Uterus (tissue), 4 donors: ENCODE measurements at places on chromosomes 4 and X.

- no peak for DNase-seq
Observed at GRCh38 chr4:86380181-86380724, 20.4 kb upstream of the MAPK10 start.

- no peak for DNase-seq
Observed at GRCh38 chr4:1705732-1706131, 6.4 kb downstream of the SLBP start.

- no peak for DNase-seq
Observed at GRCh38 chr4:6999172-7000086, 43.7 kb upstream of the TADA2B start.

DNA sequence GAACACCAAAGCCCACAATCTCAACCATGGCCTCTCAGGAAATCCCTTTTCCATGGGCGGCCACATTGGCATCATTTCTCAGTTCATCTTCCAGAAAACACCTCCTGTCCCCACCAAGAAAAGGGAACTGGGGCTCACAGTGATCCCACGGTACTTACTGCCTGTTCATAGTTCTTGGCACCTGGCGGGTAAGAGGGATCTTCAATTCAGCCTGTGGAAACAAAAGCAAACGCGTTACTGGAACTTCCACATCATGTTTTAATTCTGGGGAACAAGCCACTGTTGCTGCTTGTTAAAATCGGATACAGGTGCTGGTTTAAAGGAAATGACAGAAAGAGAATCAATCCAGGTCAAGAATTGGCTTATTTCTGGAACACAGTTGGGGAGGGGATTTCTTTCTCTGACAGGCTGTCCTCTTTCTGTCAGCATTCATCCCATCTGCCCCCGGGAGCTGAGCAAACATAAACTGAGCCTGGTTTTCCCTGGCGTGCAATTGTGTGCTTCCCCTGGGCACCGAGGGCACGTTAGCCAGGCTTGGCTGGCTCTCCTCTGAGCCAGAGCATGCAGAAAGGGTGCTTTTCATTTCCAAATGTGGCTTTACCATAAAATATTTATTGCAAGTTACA, 16.8 kb downstream of the CLNK start:
- no peak for DNase-seq

DNA sequence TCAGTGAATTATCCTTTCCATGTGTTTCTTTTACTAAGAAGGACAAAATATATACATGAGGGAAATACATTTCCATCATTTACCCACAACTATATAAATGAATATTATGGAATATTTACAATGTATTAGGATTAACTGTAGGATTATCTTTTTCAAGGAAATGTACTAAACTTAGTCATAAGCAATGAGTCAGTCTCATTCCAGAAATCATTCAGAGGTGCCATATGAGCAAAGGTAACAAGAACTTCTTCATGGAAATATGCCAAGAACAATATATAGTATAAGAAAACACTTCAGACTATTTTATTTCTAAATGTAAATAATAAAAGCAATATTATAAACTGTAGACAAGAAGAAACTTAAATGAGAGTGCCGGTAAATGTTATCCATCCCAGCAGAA, 67.1 kb downstream of the USP38 start:
- DNase-seq: no peak

DNA sequence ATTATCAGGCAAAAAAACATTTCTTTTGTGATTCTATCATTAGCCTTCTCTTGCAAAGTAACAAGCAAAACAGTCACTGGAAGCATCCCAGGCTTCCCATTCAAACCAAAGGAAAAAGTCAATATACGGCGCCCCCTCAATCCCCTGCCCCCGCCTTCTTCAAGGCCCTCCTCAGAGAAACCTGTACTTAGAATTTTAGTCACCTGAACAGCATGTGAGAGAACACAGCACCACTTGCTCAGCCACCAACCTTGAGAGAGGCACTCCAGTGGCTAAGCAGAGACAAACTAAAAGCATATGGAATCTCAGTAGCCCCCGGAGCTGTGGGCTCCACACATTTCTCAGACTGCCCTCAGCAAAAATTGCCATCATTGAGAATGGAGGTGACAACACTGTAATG, 25.2 kb downstream of the LEF1 start:
- DNase-seq: no peak
